ENCODE measurements at places on chromosomes 1 and 21. TPM values are rescaled to one million over a fixed set of nuclear protein-coding genes. Genes with fewer than 3 reads are reported as not detected.

NBPF6 gene
- total RNA-seq: not detected

BTBD8 gene
- total RNA-seq: 2.1 TPM

CASZ1 gene
- 3.6 TPM for total RNA-seq

OR14C36 gene
- not detected for total RNA-seq

KRTAP19-1 gene
- not detected for total RNA-seq

TSPAN1 gene
- total RNA-seq: 2.5 TPM

CAP1 gene
- 536 TPM for total RNA-seq

TCHH gene
- total RNA-seq: not detected

SRGAP2B gene
- total RNA-seq: 32.3 TPM

OR2G3 gene
- total RNA-seq: not detected

MMP23B gene
- total RNA-seq: 0.49 TPM

ITPKB gene
- 19.1 TPM for total RNA-seq

ZNF695 gene
- total RNA-seq: 4.4 TPM

DEPDC1 gene
- 24.8 TPM for total RNA-seq

LINGO4 gene
- not detected for total RNA-seq

TUFT1 gene
- 4.9 TPM for total RNA-seq

TAL1 gene
- total RNA-seq: 25.8 TPM

KLHDC9 gene
- 1.1 TPM for total RNA-seq

APH1A gene
- 148 TPM for total RNA-seq

TMOD4 gene
- total RNA-seq: 0.79 TPM

UBXN10 gene
- 0.07 TPM for total RNA-seq

DIO1 gene
- not detected for total RNA-seq

OR10T2 gene
- total RNA-seq: not detected

SLC45A1 gene
- total RNA-seq: 0.80 TPM

KAZN gene
- total RNA-seq: 3.2 TPM

AGRN gene
- total RNA-seq: 115 TPM

HTR6 gene
- not detected for total RNA-seq

OR2T11 gene
- not detected for total RNA-seq

AKR1A1 gene
- total RNA-seq: 117 TPM

PTGFR gene
- 1.7 TPM for total RNA-seq

RAB3GAP2 gene
- 17.6 TPM for total RNA-seq

ANKRD34A gene
- total RNA-seq: 0.05 TPM

PTPN22 gene
- total RNA-seq: 3.1 TPM

DNASE2B gene
- not detected for total RNA-seq

PODN gene
- not detected for total RNA-seq

TARDBP gene
- total RNA-seq: 66.1 TPM

MYCBP gene
- total RNA-seq: 22.0 TPM
